Mammary epithelial cell (primary cell): ENCODE measurements at places on chromosomes 11 and 22. TPM values are rescaled to one million over a fixed set of nuclear protein-coding genes. Genes with fewer than 3 reads are reported as not detected.

DNA sequence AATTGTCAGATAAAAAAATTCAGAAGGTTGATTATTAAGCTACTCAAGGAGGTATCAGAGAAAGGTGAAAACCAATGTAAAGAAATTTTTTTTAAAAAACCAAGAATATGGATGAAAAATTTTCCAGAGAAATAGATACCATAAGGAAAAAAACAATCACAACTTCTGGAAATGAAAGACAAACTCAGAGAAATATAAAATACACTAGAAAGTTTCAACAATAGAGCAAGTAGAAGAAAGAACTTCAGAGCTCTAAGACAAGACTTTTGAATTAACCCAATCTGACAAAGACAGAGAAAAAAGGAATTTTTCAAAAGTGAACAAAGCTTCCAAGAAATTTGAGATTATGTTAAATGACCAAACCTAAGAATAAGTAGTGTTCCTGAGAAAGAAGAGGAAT, 62.9 kb upstream of the TEAD1 start:
- DNase-seq: no peak

B4GALNT4 gene
- polyA plus RNA-seq: 7.6 TPM

- peak; percentile 35 for DNase-seq
Observed at GRCh38 chr11:73193251-73194033, 24.6 kb upstream of the P2RY2 start.

TSPAN18 gene
- polyA plus RNA-seq: 0.08 TPM

GRCh38 chr22:20264614-20265452, 3.3 kb downstream of the RTN4R start:
- DNase-seq: no peak

GRCh38 chr11:11218629-11218986, 134.4 kb downstream of the CSNK2A3 start:
- no peak for DNase-seq

DNA sequence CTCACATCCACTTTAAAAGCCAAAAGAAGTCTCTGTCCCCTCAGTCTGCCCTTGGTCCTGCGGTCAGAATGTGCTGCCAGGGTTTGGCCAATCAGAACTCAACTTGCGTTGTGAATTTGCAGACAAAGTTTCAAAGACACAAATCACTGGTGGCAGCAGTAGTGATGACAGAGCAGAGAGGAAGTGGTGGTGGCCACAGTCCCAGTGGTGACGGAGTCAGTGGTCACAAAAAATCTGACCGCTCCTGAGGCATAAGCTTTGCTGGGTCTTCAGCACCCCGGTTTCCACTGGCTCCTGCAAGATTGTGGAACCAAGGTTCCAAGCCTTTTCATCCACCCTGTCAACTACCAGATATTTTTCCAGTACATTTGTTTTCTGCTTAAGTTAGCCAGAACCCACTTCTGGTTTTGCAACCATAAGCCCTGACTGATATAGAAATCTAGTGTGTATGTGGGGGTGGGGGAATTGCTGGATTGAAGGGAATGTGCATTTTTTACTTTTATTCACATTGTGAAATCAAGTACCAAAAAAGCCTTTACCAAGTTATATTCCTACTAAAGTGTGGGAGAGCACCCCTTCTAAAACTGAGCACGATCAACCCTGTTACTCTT, 112.3 kb downstream of the TMPRSS5 start:
- no peak for DNase-seq

DNA sequence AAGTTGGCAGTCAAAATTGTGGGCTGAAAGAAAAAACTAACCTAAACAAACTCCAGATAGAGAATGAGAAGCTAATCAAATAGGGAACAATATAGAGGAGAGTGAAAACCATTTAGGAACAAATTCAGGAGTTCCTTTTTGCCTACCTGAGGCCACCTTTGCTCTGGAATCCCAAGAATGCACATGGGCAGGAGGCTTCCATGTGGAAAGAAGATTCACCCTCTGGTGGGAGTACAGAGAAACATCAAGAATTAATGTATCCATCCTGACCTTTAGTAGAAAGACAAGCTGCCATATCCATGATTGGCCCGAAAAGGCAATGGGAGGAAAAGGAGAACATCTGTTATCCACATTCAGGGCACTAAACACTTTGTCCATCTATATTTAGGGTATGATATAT, 35.0 kb upstream of the MRGPRX1 start:
- DNase-seq: no peak

GRCh38 chr22:21651521-21652009, 9.5 kb downstream of the SDF2L1 start:
- no peak for DNase-seq

GRCh38 chr11:119580751-119581150, 148.2 kb downstream of the NECTIN1 start:
- DNase-seq: no peak

DNA sequence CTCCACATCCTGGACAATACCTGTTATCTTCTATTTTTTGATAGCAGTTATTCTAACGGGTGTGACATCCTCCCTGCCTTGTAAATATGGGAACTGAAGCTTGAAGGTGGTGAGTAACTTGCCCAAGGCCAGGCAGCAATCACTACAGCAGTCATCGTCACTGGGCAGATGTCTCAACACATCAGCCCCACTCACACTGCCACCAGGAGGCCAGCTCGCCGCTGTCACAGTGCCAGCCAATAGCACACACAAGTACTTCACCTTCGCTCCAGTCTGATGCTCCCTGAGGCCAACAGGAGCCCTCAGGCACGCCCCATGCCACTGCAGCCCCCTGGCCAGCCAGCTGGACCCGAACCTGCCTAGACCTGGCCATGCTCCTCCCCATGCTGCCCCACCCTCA, 4.9 kb upstream of the TTLL1 start:
- peak; percentile 73 for DNase-seq

DNA sequence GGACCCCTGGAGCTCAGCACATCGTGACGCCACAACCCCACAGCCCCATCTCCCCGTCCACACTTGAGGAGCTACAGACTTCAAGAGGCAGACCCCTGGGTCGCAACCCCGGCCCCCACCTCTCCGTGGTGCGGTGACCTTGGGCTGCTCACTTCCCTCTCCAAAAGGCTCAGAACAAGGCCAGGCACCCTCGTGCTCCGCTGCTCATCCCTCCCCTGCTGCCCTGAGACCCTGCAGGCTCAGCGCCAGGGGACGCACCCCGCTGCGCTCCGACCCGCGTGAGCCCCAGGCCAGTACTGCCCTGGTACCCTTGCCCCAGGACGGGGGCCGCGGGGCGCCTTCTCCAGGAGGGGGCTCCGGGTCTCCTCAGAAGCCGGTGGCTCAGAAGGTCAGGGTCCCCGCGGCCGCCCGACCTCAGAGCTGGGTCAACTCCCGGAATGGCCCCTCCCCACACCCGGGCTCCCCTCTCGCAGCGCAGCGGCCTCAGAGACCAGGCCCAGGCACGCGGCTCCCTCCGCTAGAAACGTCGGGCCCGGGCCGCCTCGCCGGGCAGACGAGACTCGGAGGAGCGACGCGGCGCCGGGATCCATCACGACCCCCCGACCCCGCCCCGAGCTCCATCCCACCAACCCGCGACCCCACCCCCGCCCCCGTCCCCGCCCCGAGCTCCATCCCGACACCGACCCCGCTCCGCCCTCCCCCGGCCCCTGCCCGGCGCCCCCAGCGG, 563 bp downstream of the GATD1 start:
- peak; percentile 35 for DNase-seq

DNA sequence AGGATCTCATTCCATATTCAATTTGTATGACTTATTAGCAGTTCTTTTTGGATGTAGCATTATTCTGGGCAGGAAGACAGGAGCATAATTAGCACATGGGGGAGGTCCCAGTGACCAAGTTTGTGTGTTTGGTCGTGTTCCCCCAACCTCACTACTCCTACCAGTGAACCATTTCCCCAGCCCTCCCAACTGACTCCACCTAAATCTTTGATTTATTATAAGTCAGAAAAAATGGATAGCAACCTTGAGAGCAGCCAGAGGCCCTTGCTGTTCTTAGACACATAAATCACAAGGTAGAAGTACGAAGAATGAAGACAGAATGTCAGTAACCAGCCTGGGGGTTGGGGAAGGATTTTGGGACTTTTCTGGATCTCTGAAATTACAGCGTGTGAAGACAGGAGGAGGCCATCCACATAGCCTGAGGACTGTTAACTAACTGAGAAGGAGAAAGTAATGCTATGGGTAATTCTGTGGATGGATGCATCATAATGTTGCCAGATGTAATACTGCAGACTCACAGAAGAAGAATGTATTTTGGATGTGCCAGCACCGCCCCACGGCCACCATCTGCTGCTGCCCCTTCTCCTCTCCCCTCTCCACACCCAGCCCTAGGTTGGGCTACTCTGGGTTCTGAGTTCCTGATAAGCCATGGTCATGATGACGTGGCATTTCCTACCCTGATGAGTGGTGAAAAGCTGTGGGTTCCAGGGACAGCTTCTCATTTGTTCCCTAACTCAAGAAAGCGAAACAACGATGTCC, 124.3 kb upstream of the TTC12 start:
- DNase-seq: peak; percentile 98

- no peak for DNase-seq
Observed at GRCh38 chr22:29831958-29832357, 6.1 kb downstream of the ASCC2 start.

DNA sequence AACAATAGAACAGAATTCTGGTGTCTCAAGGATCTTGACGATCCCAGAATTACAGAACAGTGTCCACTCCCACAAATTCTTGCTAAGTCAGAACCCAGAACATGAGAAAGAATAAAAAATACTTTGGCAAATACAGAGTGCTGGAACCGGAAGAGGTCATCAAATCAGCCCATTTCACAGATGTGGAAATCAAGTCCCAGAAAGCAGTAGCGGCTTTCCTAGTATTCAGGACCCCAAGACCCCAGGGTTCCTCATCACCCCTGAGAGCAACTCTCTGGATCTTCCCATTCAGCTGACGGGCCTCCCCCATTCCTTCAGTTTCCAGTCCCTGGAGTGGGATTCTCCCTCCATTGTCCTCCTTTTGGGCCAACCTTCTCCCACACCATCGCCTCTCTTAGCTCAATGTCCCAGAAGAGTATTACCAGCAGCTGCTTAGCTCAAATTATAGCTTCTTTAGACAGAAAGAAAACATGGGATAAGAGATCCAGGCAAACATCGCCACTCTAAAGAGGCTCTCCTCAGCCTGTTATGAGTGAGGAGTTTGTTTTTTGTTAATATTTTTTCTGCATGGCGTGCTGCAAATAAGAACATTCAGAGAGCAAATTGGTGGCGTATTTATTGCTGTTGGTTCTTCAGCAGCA, 268.3 kb downstream of the MN1 start:
- no peak for DNase-seq

GRCh38 chr22:39627865-39628562, 57.5 kb downstream of the CACNA1I start:
- no peak for DNase-seq

DNA sequence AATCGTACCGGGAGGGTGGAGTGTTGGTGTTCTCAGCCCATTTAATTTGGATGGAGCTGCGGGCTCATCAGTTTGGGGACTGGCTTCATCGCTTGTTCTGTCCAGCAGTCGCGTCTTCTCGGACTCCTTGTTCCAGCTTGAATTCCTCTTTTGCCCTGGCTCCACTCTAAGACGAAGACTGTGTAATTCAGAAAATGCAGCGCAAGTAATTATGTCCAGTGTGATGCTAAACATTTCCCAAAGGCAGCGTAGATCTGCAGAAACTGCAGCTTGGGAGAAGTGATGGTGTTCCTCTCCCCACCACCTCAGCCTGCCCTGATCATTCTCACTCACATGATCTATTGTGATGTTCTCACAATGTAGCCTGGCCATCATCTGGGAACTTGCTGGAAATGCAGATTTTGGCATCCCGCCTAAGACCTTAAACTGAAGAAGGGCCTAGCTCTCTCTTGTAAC, 666 bp downstream of the SLC25A18 start:
- DNase-seq: no peak

GRCh38 chr11:125935056-125935455, 10.8 kb upstream of the VSIG10L2 start:
- DNase-seq: no peak

GRCh38 chr11:41404109-41404508, 55.3 kb downstream of the LRRC4C start:
- DNase-seq: no peak

DNA sequence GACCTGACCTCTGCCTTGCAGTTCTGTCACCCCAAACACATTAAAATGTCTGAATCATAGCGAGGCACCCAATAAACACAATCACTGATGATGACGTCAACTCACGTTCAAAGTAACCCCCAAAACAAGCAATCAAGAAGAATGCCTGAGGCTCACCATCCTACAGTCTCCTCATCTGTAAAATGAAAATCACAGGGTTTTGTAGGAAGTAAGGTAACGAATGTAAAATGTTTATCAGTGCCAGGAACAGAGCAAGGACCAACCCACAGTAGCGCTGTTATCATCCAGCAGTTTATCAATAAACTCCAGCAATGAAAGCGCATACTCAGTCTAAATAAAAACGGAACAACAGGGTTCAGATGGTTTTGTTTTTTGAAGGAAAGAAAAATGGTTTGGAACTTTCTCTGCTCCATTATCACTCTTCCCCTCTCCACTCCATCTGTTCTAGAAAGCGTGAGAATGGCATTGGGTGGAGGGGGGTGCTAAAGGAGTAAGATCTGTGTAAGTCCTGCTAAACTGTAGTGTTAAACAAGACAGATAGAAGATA, 110.5 kb downstream of the MICAL3 start:
- DNase-seq: no peak
